ENCODE measurements at places on chromosomes 7 and 10.
A peak's percentile ranks its signal among the peaks of the same experiment; 100 is the strongest.

DNA sequence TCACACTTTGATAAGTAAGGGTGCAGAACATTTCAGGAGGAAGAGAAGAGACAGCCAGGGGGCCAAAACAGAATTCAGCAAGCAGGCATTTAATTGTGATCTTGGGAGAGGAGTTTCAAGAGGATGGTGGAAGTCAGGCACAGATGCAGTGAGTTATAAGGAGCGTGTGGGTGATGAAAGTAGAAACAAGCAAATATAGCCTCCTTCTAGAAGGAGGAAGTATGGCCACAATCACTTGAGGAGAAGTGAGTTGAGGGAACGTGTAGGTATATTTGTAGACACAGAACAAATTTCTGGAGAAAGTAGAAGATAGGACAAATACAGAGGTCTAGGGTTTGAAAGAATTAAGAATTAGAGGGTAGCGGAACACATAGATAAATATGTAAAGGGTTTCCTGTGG is 165.8 kb downstream of the CACNB2 start:
- DNase-seq, result no peak

DNA sequence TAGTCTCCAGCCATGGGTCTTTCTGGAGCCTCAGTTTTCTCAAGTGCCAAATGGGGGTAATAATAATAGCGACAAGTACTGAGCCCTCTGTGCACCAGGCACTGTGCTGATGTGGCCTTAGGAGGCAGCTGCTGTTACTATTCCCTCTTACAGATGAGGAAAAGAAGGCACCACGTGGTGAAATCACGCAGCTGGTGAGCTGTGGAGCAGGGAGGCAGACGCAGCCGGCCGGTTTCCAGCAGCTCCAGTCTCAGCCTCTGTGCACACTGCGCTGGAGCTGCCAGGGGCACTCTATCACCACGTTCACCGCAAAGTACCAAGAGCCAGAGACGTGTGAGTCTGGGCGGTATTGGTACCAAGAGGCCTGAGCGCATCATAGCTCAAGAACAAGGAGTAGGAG is 9.6 kb downstream of the PYROXD2 start:
- peak; percentile 20 for DNase-seq

DNA sequence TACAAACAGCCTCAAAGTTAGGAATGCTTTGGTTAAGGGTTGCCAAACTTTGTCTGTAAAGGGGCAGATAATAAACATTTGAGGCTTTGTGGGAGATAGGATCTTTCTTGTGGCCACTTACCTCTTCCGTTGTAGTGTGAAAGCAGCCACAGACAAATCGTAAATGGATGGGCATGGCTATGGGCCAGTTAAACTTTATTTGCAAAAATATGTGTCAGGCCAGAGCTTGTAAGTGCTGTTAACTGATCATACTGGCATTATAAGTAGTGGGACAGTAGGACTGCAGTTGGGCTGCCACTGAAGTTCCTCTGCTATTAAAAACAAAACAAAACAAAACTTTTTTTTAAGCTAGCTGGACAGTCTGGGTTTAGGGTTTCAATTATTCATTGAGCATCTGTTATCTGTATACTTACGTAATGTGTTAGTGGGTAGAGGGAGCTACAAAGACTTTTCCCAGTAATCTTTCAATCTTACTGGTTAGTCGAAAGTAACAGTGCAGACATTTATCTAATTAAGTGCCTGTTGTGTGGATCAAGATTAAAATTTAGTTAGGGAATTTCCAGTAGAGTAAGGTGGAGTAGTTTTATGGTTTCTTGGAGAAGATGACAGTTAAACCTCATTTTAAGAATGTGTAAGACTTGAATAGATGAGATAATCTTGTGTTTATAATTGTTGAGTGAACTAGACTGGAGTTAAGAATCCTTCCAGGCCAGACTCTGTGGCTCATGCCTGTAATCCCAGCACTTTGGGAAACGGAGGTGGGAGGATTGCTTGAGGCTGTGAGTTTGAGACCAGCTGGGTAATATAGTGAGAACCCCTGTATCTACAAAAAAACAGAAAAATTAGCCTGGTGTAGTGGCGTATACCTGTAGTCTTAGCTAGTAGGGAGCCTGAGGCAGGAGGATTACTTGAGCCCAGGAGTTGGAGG is 100.1 kb downstream of the BTRC start:
- DNase-seq, result no peak

- DNase-seq, result no peak
These were observed 195.0 kb upstream of the PLXNA4 start for GRCh38 chr7:132771301-132771730.

DNA sequence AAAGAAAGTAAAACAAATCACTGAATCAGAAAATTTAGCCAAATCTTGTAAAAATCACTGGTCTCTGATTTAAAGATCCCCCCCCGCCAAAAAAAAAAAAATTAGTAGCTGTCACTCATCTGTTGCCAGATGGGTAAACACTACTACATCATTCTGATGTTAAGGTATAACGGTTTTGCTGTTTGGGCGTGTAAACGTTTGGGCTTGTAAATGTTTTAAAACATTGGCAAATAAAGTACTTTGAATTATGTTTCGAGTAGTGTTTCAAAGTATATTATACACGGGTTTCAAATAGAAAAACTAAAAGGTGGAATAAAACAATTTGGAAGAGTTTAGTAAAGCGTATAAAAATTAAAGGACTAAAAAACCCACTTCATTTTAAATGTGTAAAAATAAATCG is 1.5 kb downstream of the TMEM229A start:
- no peak for DNase-seq

GRCh38 chr7:150370612-150371071 is 2.0 kb downstream of the REPIN1 start:
- DNase-seq, result no peak

DNA sequence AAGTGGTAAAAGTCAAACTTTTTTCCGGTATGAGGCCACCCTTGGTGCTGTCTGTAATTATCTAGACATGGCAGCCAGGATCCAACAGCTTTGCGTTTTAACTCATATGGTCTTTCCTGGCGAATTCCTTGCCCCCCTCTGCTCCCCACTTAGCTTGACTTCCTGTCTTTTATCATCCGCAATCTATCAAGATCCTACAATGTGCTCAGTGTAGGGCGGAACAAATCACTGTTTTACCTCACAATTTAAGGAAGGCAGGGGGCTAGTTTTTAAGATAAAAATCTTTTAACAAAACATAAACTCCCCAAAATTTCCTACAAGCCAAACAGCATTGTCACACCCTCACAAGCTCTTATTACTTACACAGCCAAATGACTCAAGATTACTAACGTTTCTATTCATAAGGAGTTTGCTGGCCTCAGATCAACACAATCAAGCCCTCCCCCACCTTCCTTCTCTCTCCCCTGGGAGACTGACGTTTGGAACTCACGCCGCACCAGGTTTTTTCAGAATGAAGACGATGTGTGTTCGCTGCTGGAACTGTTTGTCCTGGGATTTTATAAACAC is 1.3 kb upstream of the CDK14 start:
- DNase-seq, result peak; percentile 3

- no peak for DNase-seq
These were observed 13.2 kb upstream of the GDF10 start for GRCh38 chr10:47286591-47287315.

DNA sequence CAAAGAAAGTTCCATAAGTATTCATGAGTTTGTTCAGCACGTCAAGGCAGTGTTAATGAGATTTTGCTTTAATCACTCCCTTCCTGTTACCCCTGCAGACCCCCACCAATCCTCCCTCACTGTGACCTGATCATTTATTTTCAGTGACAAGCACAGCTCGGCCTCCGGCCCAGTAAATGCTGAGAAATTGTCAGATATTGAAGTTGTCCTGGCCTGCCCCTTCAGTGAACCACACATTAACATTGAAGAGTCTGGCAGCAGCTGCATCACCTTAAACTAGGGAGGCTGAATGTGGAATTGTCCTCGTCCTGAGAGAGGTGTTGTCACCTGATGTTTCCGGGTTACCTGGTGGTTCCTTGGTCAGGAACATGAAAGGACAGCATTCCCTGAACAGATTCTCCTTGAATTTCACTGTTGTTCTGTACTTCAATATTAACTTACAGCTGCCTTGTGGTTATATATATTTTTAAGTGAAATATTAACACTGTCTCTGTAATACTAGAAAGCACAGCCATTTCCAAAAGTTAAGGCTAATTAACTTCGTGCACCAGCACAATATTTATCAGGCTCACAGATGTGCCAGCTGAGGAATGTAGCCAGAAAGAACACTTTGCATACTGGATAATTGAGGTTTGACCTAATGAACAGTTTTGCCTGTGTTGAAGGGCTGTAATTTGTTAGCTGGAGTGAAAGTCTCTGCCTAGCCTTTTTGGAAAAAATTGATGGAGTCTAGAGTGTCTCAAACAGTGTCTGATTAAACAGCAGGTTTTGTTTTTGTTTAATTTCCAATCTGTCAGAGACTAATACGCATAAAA is 265.3 kb downstream of the HDAC9 start:
- no peak for DNase-seq

GRCh38 chr10:34677591-34677990 is 137.5 kb downstream of the PARD3 start:
- no peak for DNase-seq

DNA sequence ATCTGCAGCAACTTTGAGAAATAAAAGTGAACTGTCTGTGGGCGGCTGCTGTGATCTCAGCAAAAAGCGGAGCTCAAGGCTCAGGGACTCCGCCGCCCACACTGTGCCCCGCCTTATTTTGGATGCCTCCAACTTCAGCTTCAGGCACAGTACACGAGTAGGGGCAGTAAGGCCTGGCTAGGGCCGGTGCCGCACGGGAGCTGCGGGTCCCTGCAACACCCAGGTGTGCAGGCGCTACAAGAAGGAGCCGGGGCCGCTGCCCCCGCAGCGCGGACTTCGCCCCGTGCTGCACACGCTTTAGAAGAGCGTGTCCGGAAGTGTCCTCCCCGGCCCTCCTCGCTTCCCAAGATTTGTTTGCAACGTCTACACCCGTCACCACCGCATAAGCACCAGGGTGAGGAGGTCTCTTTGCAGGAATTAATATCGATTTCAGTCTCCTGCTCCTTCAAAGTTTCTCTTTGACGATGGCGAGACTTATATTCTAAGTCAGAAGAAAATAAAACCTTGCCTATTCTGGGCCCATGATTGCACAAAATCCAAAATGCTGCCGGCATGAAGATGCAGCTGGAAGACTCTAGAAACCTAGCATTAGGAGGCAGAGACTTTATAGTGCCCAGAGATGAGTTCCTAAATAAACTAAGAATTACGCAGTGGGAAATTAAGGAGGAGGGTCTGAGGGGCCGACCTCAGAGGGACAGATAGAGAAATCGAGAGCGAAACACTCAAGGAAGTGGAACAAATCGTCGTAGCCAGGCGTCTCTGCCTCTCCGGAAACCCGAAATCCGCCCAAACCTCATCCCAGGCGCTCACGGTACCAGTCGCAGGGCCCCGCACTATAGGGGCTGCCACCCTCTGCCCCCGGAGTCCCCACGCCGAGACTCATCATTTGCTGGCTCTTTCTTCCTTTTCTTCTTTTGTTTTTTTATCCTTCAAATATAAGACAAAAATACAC is 6.4 kb downstream of the VAX1 start:
- DNase-seq, result no peak

GRCh38 chr7:8251195-8251594 is 10.8 kb downstream of the ICA1 start:
- no peak for DNase-seq

- DNase-seq, result no peak
These were observed 1.1 kb downstream of the DENND2A start for GRCh38 chr7:140639366-140640053.

DNA sequence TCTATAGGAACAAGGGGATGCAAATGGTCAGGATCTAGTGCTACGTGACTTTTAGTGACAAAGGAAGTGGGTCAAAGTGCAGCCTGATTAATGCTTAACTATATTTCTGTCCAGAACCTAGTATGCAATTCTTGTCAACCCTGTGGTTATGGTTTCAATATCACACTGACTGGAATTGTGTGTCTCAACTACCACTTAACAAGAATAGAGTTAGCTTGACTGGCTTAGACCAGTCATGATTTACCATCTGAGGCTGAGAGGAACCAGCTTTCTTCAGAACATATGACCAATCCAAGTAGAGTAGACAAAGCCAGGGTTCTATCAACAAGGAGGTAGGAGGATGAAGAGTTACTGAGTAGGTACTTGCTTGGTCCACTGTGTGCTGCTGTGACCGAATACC is 54.4 kb downstream of the MYPN start:
- DNase-seq, result no peak

DNA sequence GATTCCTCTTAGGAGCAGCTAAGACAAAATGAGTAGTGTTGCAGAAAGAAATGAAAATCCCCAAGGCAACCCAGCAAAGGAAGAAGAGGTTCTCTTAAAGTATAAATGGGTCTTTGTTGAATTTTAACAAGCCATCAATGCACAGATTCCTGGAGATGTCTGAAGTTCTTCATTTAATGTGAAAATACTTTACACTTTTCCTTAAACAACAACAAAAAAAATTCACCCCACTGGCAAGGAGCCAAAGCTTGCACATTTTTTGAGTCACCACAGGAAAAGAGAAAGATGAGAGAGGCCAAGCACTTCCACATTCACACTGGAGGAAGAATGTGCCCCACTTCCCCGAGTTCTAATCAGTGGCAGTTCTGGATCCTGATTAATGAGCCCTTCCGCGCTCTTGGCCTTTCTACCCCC is 286.4 kb upstream of the MEOX2 start:
- no peak for DNase-seq

DNA sequence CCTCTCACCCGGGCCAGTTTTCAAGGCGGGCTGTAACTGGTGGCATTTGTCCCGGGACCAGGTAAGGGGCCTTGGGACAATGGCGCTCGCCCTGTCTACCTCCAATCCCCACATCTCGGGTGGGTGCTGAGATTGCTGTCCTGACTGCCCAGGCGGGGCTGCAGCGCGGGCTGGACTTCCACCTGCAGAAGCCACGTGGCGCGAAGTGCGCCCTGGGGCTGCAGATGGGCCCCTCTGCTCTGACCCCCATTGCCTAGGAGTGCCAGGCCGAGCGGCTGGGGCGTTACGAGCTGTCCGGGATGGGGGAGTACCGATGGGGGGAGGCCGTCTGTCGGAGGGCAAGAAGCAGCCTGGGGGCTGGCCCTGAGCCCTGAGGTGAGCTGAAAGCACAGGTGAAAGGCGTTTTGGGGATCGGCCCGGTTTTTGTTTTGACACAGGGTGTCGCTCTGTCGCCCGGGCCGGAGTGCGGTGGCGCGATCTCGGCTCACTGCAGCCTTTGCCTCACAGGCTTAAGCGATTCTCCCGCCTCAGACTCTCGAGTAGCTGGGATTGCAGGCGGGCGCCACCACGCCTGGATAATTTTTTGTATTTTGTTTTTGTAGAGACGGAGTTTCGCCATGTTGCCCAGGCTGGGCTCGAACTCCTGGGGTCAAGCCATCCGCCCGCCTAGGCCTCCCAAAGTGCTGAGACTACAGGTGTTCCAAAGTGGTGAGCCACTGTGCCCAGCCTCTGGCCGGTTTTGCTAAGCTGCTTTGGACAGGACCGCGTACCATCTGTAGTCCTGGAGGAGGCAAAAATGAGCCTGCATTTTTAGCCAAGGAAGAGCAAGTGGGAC is at the start of gene SFXN2:
TSS of gene SFXN2 (plus strand) at position 16 of the 835 bp plus-strand sequence. CDS start 12,001 bp downstream, outside the sequence.
- DNase-seq, result no peak

GRCh38 chr7:106553446-106553836 is 107.5 kb downstream of the CCDC71L start:
- no peak for DNase-seq

DNA sequence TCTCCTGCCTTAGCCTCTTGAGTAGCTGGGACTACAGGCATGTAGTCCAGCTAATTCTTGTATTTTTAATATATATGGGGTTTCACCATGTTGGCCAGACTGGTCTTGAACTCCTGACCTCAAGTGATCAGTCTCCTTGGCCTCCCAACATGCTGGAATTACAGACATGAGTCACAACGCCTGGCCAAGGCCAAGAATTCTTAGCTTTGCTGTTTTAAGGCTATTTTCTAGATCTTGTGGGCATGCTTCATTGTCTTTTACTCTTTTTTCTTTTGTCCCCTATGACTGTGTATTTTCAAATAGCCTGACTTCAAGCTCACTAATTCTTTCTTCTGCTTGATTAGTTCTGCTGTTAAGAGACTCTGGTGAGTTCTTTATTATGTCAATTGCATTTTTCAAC is 56.4 kb upstream of the TAS2R16 start:
- no peak for DNase-seq

All from substantia nigra (tissue), 51 donors.